ENCODE measurements at places on chromosomes 5 and 9. TPM values are rescaled to one million over a fixed set of nuclear protein-coding genes. Genes with fewer than 3 reads are reported as not detected.

Gene FREM1
- not detected for total RNA-seq

Gene UBAP2
- total RNA-seq = 52.1 TPM

Gene C5
- total RNA-seq = 1.3 TPM

Gene ERAP2
- 37.8 TPM for total RNA-seq

Gene NKD2
- 0.59 TPM for total RNA-seq

Gene KIF27
- total RNA-seq = 3.0 TPM

Gene IFNA21
- total RNA-seq = not detected

Gene INSL6
- total RNA-seq = not detected

Gene OTP
- not detected for total RNA-seq

Gene ADCY2
- total RNA-seq = not detected

Gene NEUROG1
- not detected for total RNA-seq

Gene GTF2H2C
- 60.2 TPM for total RNA-seq

Gene PCDHGC3
- total RNA-seq = 0.13 TPM

Gene CARTPT
- not detected for total RNA-seq

Gene PTPN3
- 0.96 TPM for total RNA-seq

Gene OMD
- not detected for total RNA-seq

Gene GADD45G
- total RNA-seq = 3.2 TPM

Gene IL17B
- total RNA-seq = not detected

Gene ADAMTS2
- total RNA-seq = not detected

Gene PCDHGA4
- total RNA-seq = not detected

Gene ARL14EPL
- total RNA-seq = not detected

Gene PRXL2C
- total RNA-seq = 9.6 TPM

Gene CD274
- 19.3 TPM for total RNA-seq

Gene GCNT1
- 18.5 TPM for total RNA-seq

Gene TLR4
- not detected for total RNA-seq

Gene C9
- not detected for total RNA-seq

Gene BARX1
- 0.36 TPM for total RNA-seq

Gene GKAP1
- 3.5 TPM for total RNA-seq

Gene DNAJA1
- 269 TPM for total RNA-seq

Gene PPP6C
- total RNA-seq = 45.1 TPM

Gene PCDH1
- total RNA-seq = not detected

Gene BTNL8
- total RNA-seq = not detected

Gene APBA1
- 0.10 TPM for total RNA-seq

Gene NOXA1
- total RNA-seq = 0.67 TPM

Gene CMYA5
- total RNA-seq = 0.19 TPM

Gene SRP19
- 66.5 TPM for total RNA-seq

Gene NR2F1-AS1
- total RNA-seq = not detected

Gene UAP1L1
- 27.2 TPM for total RNA-seq

Gene CEP72
- 21.5 TPM for total RNA-seq

Gene ARID3C
- 0.34 TPM for total RNA-seq

Gene OR1L8
- not detected for total RNA-seq

Gene MCC
- total RNA-seq = 4.8 TPM

Gene TAF11L11
- total RNA-seq = not detected

Gene CNTFR
- total RNA-seq = not detected

Gene CYLC2
- not detected for total RNA-seq

Gene SHB
- total RNA-seq = 2.6 TPM

Gene CNTNAP3
- not detected for total RNA-seq

Gene TRPM3
- total RNA-seq = not detected

Gene IPO11
- 76.1 TPM for total RNA-seq

Data from activated CD8-positive, alpha-beta memory T cell treated with anti-CD3 and anti-CD28 coated beads for 36 hours (primary cell).